ENCODE measurements at places on chromosomes 1 and 21.

- DNase-seq = peak; percentile 67
Measured at GRCh38 chr1:78491451-78492071, 787 bp downstream of the PTGFR start.

DNA sequence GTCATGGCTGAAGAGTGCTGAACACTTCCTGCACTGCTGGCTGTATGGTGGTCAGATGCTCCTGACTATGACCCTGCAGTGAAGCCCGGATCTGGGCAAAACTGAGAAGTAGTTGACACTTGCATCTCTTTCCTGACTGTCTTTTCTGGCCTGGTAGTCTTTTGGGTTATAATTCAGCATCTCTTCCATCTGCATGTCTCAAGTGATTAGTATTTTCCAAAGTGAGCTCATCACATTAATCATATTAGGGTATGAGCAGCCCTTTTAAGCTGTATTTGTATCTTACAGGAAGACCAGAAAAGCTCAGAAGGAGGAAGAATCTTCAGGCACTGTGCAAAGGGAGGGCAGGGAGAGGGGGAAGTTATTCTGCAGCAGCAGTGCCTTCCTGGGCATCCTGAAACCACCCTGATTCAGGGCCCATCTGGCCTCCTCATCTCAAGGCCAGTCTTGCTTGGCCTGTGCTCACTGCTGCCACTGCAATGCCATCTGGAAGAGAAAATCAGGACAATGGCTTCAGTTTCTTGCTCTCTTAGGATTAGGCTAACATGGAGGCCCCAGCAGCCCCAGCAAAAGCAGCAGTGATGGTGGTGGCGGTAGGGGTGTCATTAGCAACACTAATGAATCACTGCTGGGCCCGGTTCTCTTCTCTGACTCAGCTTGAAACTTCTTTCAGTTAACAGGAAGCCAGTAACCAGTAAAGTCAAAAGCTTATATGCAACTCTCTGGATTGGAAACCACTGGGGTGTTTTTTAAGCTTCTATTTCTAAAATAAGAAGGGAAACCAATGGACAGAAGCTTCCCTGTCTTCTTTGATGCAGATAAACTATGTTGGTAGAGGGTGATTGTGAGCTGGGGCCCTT, 63.3 kb upstream of the WDR26 start:
- DNase-seq = no peak

DNA sequence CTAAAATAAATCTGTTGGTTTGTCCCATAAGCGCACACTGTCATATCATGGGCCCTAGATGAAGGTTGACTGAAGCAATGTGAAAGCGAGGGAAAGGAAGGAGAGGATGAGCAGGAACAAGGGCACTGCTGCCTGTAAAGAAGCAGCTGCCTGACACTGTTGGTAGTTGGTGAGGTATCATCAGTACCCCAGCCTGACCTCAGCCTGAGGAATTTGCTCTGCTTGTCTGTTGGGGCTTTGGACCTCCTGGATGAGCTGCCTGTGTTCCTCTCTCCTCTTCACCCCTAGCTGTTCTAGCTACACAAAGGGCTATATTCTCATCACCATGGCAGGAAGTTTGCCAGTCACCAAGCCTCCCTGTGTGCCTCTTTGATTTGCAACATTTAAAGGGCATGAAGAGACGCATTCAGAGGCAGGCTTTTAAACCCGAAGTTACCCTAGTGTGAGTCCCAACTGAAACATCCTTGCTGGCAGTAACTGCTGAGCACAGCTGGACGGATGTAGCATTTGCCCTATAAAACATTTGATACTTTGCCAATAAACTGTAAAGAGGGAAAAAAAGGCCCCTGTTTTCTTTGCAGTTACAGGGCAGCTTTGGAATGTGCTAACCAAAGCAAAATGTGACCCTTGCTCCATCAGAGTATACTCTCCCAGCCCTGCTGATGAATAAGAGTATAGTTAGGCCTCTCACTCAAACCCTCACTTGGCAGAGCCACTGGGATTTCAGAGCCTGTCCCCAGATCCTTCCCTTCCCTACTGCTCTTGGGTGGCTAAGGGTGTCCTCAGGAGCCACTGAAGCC, 22.2 kb upstream of the SPATA6 start:
- no peak for DNase-seq

DNA sequence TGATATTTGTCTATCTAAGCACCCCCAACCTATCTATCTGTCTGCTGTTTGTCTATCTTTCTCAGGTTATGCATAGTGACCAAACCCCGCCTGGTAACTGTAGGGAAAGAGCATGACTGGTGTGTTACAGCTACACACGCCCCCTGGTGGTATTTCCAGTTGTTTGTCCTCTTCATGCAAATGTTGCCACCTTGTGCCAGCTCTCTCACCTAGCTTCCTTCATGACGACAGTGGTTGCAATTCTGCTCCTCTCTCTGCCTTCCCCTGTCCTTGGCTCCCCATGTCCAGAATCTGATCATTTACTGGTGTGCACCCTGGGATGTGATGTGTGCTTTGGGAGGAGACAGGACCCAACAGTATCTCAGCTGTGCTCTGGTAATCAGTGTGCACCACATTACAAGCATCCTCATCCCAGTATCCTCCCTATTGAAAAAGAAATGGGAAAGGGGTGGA, 8.1 kb upstream of the INKA2 start:
- DNase-seq = no peak

GRCh38 chr1:234902774-234903547, 225.7 kb downstream of the TOMM20 start:
- DNase-seq = no peak

GRCh38 chr1:233672732-233673131, 58.8 kb downstream of the KCNK1 start:
- DNase-seq = no peak
